ENCODE measurements at places on chromosomes 5 and 9.

GRCh38 chr9:128643519-128644300 lies 12.9 kb downstream of the DYNC2I2 start:
- no peak for DNase-seq

DNA sequence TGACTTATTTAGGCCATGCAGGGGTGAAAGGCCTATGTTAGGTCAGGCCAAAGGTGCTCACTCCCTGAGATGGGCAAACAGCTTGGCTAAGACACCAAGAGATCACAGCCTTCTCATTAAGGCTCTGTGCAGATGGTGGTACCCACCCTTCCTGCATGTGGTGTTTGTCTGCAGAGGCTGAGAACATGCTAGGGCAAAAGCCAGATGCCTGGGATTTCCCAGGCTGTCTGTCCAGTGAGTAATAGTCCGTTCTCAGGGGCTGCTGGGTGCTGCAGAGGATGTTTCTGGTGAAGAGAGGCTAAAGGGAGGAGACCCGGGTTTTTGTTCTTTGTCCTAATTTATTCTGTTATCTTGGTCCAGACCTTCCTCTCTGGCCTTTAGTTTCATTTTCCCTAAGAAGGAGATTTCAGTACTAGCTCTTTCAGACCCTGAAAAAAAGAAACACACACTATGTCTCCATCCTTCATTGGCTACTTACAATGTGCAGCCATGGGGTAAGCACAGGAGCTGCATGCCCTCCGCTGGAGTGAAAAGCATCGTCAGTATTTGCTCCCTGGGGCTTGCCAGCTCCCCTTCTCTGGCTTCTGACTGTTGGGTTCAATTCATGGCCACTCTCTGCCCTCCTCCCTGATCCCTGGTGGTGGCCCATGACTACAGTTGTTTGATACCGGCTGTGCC lies 23.4 kb upstream of the GLRA1 start:
- no peak for DNase-seq

GRCh38 chr5:154164249-154164581 lies 26.3 kb upstream of the GALNT10 start:
- no peak for DNase-seq

GRCh38 chr5:124317451-124317850 lies 429.0 kb downstream of the ZNF608 start:
- DNase-seq: no peak
